ENCODE measurements at places on chromosomes 6 and 20.
A peak's percentile ranks its signal among the peaks of the same experiment; 100 is the strongest.

GRCh38 chr6:129236001-129236517 is 353.1 kb downstream of the LAMA2 start:
- DNase-seq = no peak

DNA sequence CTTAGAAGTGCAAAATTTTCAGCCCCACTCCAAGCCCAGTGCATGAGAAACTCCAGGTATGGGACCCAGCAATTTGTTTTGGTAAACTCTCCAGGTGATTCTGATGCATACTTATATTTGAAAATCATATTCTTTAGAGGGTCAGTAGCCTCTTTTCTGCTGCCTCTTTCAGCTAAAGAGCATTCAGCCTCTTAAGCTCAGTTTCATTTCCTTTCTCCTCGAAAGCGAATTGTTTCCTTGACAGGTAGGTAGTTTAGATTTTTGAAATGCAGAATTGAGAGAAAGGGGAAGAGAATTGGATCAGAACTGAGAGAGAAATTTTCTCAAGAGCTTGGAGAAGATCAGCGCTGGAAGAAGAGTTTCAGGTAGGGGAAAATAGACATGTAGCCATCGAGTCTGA is 995.8 kb upstream of the FLRT3 start:
- DNase-seq = no peak

- no peak for DNase-seq
Observed at GRCh38 chr6:36979347-36979742, 6.7 kb downstream of the MTCH1 start.

- no peak for DNase-seq
Observed at GRCh38 chr6:135296715-135297114, 115.6 kb downstream of the MYB start.

DNA sequence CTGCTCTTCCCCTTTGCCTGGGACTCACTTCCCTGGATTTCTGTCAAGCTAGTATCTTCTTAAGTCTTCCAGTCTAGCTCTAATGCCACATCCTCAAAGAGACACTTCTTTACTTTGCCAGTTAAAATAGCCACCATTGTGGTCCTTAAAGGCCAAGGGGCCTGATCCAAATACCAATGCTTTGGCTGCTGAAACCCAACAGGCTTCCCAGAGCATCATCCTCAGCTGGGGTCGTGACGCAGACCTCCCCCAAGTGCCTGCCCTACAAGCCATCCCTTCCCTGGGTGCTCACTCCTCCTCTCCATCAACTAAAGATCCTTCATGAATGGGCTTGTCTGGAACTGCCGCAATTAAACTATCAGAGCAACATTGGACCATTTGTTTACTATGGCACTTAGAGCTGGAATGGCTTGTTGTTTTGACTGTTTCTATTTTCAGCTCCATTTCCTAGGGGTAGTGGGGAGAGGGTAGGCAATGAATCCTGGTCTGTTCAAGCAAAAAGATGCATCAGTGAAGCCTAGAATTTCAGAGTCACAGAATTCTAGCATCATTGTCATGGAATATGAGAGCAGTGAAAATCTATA is 79.6 kb upstream of the SIRPA start:
- no peak for DNase-seq

- DNase-seq = no peak
Observed at GRCh38 chr20:12835999-12836398, 172.8 kb upstream of the SPTLC3 start.

DNA sequence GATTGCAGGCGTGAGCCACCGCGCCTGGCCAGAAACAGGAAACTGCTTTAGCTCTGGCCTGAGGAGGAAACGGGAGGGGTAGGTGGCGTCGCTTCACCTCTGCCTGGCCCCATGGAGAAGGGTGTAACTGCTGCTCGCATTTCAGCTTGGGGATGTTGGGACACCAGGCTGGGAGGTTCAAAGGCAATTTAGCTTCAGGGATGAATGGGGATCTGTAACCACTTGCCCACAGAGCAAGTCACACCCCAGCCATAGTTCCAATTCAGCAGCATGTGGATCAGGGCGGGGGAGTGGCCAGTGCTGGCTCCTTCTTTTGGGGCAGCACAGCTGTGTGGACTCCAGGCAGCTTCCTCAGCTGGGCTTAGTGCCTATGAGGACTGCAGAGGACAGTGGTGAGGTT is 34.8 kb upstream of the NUP153 start:
- no peak for DNase-seq

DNA sequence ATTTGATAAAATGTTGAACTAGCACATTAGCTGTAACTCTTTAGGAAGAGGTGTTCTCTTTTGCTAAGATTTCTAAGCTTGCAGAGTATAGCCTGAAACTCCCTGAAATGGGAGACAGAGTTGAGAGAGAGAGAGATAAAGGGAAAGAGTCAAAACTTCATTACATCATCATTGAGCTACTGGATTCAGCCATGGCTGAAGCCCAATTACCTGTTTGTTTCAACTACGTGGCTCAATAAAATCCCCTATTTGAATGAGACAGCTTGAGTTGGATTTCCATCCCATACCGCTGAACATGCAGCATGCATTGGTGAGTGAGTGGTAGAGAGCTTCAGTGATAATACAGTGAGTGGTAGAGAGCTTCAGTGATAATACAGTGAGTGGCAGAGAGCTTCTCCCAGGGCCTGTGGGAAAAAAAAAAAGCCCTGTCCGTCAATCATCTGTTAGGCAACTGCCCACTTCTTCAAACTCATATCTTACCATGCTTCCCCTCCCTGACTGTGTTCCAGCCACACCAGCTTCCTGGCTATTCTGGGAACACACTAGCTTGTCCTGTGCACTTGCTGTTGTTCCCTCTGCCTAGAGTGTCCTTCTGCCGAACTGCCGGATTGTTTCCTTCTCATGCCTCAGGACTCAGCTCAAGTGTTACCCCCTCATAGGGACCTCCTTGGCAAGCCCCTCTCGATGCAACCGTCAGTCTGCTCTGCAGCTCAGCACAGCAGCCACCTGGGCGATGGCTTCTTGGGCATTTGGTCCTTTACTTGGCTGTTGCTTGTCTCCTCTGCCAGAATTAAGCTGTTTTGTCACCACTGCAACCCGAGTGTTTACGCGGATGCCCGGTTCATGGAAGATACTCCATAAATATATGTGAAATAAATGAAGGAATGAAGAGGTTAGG is 91.3 kb upstream of the EYA2 start:
- no peak for DNase-seq

GRCh38 chr6:103036846-103037245 is 1643.3 kb downstream of the GRIK2 start:
- no peak for DNase-seq

- no peak for DNase-seq
Observed at GRCh38 chr6:30922447-30922852, 8.4 kb downstream of the VARS2 start.

DNA sequence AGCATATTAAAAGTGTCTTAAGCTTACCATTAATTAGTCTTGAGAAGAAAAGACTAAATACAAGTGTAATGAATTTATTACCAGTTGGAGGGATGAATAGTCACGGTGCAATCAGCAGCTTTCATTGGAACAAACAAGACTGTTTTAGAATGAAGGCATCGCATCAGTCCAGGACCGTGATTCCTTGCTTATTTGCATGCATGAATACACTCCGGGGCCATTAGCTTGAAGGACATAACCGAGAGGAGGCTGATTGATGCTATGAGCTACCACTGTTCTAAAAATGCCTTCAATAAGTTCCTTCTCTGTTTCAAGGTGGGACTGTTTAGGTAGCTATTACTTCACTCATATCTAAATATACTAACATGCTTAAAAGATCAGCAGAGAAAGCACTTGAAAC is 17.9 kb downstream of the PROKR2 start:
- DNase-seq = no peak

DNA sequence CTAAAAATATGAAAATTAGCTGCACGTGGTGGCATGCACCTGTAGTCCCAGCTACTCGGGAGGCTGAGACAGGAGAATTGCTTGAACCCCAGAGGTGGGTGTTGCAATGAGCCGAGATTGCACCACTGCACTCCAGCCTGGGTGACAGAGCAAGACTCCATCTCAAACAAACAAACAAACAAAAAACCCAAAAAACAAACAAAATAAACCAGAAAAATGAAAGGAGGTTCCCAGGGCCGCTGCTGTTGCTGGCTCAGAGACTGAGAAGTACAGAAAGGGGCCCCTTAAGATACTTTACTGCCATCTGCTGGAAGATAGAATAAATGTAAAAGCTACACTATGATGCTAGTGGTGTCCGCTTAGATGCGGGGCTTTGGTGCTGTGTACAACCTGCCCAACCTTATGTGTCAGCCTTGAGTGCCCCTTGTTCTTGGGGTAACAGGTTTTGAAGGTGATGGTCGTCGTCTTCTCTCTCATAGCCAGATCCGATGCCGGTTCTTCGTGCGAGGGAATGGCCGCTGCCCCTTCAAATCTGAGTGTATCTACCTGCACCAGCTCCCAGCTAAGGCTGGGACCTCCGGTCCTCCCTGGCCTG is 2.8 kb upstream of the FANCE start:
- no peak for DNase-seq

- no peak for DNase-seq
Observed at GRCh38 chr6:8642131-8642530, 206.8 kb upstream of the SLC35B3 start.

DNA sequence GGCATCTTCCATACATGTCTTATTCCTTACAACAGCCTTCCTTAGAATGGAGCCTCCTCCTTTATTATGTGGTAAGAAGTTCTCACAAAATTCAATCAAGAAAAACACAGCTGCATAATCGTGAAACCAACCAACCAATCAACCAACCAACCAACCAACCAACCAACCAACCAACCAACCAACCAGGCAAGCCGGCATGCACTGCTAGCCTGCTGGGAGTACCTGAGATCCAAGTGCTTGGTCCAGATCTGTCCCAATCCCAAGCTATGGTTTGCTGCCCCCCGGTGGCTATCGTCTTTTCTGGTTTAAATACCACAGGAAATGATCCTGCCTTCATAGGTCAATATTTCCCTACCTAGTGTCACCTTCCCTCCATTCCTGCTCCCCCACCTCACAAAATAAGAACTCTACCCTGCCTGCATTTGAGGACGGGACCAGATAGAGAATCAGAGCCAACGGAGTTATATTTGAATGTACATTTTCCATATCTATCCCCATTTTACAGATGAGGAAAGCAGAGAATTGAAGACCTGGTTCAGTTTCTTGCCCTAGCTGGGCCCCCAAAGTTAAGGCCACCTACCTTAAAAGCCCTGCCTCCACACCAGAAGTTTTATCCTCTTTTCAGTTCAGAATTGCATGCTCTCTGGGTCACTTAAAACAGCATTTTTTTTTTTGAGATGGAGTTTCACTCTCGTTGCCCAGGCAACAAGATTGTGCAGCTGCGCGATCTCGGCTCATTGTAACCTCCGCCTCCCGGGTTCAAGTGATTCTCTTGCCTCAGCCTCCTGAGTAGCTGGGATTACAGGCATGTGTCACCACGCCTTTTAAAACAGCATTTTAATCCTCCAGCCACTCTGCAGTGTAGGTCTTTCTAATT is 27.1 kb downstream of the RAB44 start:
- no peak for DNase-seq

DNA sequence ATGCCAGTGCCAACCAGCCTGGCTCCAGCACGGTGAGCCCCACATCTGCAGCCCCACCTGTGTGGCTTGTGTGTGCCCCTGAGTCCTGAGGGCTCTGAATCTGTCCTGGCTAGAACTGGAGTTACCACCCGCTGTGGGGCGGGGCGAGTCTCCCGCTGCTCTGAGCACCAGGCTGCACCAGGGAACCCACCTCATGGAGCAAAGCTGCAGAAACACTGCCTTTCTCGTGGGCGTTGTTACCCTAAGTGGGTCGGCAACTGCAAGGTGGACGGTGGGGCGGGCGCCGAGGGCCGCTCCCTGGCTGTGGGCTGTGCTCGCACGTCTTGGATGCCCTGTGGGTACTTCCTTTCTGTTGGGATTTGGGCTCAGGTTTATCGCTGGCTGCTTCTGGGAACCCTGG is 12.7 kb upstream of the ZBTB46 start:
- DNase-seq = no peak

DNA sequence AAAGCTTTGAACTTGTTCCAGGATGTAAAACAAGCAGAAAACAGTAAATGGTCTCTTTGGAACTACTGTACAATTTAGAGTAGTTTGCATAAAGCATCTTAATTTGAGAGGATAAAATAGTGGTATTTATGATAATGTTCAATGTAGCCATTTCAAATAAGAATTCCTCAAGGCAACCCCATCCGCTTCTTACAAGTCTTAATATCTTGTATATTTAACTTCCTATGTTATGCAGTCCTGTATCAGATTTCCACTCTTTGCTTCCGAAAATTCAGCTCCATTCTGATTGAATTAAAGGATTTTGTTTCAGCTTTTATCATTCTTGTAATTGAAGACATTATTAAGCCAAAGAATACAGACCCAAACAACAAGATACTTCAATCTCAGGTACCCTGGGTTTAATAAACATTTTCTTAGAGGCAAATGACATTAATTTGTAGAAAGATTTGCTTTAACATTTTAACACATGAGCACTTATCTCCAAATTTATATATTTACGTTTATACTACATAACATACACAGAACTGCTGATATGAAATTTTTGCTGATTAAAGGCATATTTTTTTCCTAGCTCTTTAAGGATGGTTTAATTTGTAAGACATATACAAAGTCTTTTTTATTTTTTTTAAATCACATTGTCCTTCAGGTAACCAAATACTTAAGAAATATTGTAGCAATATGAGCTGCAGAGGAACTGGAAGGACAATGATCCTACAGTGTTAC is 131.1 kb upstream of the BEND3 start:
- no peak for DNase-seq

- peak; percentile 22 for DNase-seq
Observed at GRCh38 chr20:37345339-37346235, at the start of gene SRC. Gene SRC (plus strand): TSS chr20:37346140. CDS start chr20:37384154, 38,014 bp downstream.

- no peak for DNase-seq
Observed at GRCh38 chr20:37220731-37221130, 40.9 kb downstream of the GHRH start.

Measured in stimulated activated CD8-positive, alpha-beta memory T cell treated with anti-CD3 and anti-CD28 coated beads, Interleukin-15, amount 100 ng/mL, for 4 hours (primary cell).